ENCODE measurements at places on chromosomes 7 and 10. TPM values are rescaled to one million over a fixed set of nuclear protein-coding genes. Genes with fewer than 3 reads are reported as not detected.

- no peak overlapping the region for H3K4me3 ChIP-seq
- H3K36me3 ChIP-seq: no peaks in the 10 kb centered on the region
- H3K27ac ChIP-seq: no peak overlapping the region
- H3K4me1 ChIP-seq: no peaks in the 10 kb centered on the region
- H3K27me3 ChIP-seq: no peaks in the 10 kb centered on the region
- DNase-seq: no peak
Measured at GRCh38 chr7:134357486-134357885, 40.8 kb upstream of the SLC35B4 start.

DNA sequence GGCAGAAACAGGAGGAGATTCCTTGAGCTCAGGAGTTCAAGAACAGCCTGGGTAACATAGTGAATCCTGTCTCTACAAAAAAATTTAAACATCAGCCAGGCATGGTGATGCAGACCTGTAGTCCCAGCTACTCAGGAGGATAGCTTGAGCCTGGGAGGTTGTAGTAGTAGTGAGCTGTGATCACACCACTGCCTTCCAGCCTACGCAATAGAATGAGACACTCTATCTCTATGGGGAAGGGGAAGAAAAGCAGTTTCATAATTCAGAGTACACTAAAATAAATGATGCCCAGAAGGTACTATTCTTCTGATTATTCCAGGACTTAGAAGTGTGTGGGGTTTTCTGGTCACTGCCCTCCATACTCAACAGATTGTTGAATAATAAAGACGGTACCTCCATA is 177.3 kb downstream of the KMT2E start:
- no peak overlapping the region for H3K4me3 ChIP-seq
- no peak overlapping the region for H3K27ac ChIP-seq
- no peaks in the 10 kb centered on the region for H3K27me3 ChIP-seq
- H3K36me3 ChIP-seq: no peaks in the 10 kb centered on the region
- no peaks in the 10 kb centered on the region for H3K4me1 ChIP-seq

SFTPA1 gene
- total RNA-seq: not detected

DNA sequence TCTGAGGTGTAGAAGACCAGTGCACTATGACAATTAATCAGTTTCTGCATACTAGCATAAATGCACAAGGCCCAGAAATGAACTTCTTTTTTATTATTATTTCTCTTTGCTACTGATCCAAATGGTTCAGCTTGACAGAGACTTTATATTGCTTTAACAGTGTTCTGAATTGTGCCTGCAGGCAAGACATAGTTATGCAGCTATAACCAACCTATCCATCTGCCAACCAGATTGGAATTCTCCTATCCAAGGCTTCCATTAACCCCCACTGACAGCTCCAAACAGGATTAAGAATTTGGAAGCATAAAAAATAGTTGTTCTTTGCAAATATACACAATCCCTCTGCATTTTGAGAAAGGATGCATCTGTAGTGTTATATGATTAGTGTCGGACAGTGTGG is 98.2 kb downstream of the BTRC start:
- no peaks in the 10 kb centered on the region for H3K36me3 ChIP-seq
- peaks cover 33% of the 10 kb centered on the region for H3K4me1 ChIP-seq
- no peak for DNase-seq
- H3K27me3 ChIP-seq: no peaks in the 10 kb centered on the region
